ENCODE measurements at places on chromosomes 5 and 9.

DNA sequence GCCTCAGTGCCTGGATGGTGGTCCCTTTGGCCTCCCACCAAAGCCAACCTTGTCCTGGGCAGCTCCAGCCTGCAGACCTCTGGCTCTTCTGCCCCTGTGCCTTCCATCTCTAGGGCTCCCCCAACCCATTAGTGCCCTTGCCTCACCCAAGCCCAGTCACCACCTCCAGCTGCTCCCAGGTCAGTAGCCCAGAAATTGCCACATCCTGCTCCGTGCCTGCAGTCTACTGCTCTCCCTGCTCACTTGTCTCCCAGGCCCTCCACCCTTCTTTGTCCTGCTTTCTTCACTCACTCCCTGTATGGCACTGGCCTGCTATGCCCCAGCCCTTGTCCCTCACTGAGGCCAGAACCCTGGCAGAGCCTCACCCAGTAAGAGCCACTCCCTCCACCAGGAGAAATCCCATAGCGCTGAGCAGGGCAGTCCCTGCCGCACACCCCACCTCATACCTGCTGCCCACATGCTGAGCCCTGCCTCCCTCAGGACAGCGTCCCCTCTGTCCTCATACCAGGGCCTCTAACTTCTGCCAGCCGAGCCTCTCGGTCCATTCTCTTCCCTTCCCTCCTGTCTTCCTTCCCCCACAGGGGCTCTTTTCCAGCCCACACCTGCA, 44.4 kb downstream of the JADE2 start:
- no peak for DNase-seq

- no peak for DNase-seq
Observed at GRCh38 chr5:53323511-53323910, 156.9 kb upstream of the FST start.

DNA sequence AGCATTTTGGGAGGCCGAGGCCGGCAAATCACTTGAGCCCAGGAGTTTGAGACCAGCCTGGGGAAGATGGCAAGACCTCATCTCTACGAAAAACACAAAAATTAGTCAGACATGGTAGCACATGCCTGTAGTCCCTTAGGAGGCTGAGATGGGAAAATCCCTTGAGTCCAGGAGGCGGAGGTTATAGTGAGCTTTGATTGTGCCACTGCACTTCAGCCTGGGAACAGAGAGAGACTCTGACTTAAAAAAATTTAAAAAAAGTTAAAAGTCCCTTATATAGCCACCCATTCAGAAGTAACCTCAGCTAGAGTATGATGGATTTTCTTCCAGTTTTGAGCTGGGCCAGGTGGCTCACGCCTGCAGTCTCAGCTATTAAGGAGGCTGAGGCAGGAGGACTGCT, 72.4 kb downstream of the UGCG start:
- DNase-seq = no peak

DNA sequence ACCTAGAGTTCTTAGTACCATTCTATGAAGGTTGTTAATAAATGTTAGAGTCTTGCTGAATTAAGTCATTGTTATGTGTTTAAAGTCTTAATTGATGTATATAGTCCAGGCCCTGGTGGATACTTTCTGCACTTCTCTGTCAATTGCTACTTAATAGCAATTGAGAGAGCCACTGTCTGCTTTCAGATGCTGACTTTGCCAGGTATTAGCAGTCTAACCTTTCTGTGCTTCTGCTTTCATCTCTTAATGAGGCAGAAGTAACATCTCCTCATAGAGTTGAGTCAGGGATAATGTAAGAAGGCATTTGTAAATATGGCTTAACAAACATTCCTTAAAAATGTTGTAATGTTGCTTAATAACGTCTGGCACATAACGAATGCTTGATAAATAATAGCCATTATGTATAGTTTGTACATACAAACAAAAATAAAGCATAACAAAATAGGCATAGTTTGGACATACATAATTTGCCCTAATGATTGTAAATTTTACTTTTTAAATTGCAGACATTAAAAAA, 28.3 kb downstream of the RASGRF2 start:
- no peak for DNase-seq

DNA sequence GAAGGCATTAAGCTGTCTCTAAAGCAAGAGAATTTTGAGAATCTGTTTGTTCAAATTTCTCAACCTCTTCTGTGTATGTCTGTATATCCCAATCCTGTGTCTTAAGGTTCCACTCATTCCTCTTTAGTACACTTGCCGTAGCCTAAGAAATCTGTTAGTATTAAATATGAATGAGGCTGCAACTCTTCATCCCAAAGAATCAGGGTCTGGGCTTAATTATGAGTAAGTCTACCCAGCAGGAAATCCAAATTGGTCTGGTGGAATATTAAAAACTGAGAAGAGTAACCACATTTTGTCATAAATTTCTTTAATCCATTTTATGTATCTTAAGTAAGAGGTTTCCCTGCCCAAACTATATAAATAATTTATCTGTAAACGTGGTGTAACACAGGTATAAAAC, 1171.2 kb downstream of the CDH12 start:
- DNase-seq = no peak

DNA sequence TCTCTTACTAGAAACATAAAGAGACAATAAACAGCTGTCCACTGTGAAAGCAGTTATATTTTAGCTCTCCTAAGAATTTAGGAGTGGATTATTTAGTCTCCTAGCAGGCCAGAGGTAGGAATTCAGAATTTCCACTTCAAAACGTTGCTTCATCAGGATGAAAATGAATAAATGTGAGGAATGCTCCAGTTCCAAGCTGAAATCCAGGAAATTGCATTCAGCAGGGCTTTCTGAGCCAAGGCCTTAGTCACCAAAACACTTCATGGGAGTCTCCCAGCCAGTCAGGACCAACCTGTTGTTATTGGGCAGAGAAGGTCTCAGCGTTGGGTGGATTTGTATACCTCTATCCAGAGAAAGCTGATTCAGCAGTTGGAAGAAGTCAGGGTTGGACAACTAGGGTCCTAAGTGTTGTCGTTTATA, 1040.3 kb downstream of the TLE1 start:
- DNase-seq = no peak

DNA sequence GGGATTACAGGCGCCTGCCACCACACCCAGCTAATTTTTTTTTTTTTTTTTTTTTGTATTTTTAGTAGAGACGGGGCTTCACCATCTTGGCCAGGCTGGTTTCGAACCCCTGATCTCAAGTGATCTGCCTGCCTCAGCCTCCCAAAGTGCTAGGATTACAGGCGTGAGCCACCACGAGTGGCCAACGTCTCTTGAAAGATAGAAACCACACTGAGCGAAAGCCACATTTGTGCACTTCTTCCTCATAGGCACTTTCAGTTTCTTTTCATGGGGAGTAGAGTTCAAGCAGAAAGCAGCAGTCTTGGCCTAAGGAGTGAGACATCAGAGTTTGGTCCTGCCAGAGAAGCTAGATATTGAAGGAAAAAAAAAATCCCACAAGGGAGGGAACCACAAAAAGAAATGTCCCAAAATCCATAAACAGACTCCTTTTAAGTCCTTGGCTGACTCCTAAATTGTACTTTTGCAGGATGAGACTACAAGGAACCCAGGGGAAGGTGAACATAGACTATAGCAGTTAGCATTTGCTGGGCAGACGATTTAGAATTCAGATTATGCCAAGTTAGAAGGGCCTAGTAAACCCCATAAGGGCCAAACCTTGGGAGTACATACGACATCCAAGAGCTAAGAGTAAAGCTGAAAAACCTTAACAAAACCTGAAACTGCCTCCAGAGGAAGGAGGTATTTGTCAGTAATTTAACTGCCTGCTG, 43.9 kb upstream of the GLIPR2 start:
- DNase-seq = no peak

GRCh38 chr5:59506285-59506877, 387.1 kb downstream of the PDE4D start:
- no peak for DNase-seq

- DNase-seq = no peak
Observed at GRCh38 chr9:113131689-113132151, 19.1 kb upstream of the SLC31A2 start.

DNA sequence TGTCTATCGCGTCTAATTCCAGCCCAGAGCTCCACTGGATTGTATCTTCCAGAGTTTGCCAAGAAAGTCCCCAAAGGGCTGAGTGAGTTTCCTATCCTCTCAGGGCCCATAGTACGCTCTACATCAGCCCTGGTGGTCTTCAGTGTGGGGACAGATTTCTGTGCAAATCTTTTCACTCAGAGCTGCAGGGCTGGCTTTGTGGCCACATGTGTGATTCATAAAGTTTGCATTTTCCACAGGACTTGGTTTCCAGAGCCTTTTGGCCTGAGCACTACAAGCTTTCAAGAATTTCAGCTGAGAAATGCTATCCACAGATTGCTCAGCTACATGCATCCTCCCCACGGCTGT, 76.7 kb upstream of the CXCL14 start:
- DNase-seq = no peak

GRCh38 chr9:21077781-21078180, at the start of gene IFNB1:
IFNB1 (minus strand) TSS chr9:21077942; CDS start chr9:21077869, 73 bp downstream.
- no peak for DNase-seq

GRCh38 chr5:146243247-146243646, 39.8 kb downstream of the RBM27 start:
- no peak for DNase-seq

GRCh38 chr5:37436146-37436934, 57.2 kb downstream of the WDR70 start:
- DNase-seq = no peak

GRCh38 chr5:87411973-87412629, 629 bp downstream of the CCNH start:
- DNase-seq = peak; percentile 12

- no peak for DNase-seq
Observed at GRCh38 chr9:12776513-12777055, 1.8 kb downstream of the LURAP1L start.

DNA sequence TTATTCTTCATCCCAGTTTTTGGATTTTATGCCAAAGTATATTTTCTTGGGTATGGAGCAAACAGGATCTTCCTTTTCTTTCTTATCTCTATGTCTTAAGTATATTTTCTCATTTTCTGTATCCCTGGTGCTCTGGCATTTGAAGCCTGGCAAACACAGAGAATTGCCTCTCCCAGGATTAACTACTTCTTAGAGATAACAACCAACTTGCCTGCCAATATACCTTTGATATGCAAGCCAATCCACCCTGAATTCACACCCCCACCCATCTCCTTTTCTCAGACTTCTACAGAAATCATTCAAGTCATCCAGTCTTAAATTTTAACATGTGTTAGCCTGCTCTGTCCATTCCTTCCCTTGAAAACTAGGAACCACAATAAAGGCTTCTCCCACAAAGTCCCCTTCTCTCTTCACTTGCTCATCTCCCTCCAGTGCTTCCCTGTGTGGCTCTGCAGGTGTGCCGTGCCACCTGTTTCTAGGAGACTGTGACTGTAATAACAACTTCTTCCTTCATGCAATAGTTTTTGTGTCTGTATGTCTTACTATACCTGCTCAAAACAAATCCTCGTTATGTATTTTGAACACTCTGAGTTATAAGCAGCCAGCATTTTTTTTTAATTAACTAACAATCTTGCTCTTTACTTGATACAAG, 649.7 kb upstream of the RIOK2 start:
- no peak for DNase-seq

GRCh38 chr5:143826951-143827444, 15.0 kb downstream of the HMHB1 start:
- DNase-seq = no peak

GRCh38 chr9:110820381-110820780, 151.8 kb downstream of the MUSK start:
- no peak for DNase-seq

GRCh38 chr5:97657239-97657638, 474.2 kb upstream of the RIOK2 start:
- DNase-seq = no peak

- no peak for DNase-seq
Observed at GRCh38 chr5:67338421-67338820, 141.8 kb upstream of the CD180 start.

DNA sequence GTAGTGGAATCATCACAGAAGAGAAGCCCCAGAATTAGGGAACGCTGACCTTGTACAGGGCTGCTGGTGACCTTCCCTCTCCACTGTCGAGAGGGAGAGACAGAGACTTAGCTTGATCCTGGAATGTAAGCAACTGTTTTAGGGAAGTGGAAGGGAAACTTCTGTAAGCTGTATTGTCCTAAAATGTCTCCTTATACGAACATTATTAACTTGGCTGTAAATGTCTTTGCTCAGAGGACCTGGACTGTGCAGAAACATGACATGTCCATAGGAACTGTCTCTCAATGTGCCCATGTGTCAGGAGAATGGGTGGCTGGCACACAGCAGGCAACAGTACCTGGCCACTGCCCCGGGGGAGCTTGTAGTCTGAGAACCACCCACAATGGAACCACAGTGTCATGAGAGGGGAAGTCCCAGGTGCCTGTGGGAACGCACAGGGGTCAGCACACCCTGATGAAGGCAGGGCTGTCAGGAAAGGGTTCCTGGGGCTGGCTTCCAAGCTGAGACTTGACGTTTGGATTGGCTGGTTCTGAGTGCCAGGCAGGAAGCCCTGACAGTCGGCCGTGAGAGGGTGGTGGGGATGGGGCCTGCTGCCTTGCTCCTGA, 34.0 kb downstream of the DAP start:
- DNase-seq = no peak

DNA sequence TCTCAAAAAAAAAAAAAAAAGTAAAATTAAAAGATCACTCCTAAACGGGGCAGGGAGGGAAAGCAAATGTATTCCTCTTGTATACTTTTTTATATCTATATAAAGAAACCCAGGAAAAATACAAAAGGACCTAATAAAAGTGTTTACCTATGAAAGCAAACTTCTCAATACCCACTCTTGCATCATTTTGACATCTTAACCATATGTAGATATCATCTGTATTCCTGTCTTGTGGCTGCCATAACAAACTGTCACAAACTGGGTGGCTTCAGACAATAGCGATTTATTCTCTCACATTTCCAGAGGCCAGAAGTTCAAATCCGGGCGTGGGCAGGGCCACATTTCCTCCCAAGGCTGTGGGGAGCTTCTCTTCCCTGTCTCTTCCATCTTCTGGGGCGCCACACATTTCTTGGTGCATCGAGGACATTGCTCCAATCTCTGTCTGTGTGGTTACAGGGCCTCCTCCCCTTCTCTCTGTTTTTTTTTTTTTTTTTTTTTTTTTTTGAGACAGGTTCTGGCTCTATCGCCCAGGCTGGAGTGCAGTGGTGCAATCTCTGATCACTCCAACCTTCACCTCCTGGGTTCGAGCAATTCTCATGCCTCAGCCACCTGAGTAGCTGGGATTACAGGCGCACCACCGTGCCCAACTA, 58.4 kb upstream of the IL17B start:
- DNase-seq = no peak

GRCh38 chr9:128340691-128341434, 536 bp downstream of the SLC27A4 start:
- DNase-seq = no peak

GRCh38 chr5:11973469-11973868, 69.2 kb upstream of the CTNND2 start:
- no peak for DNase-seq

GRCh38 chr5:86038566-86038965, 579.2 kb upstream of the COX7C start:
- no peak for DNase-seq

GRCh38 chr9:6893350-6894131, 135.8 kb downstream of the KDM4C start:
- DNase-seq = no peak
